ENCODE measurements at places on chromosomes 7 and 10. TPM values are rescaled to one million over a fixed set of nuclear protein-coding genes. Genes with fewer than 3 reads are reported as not detected.

GRCh38 chr7:83976302-83976701 lies 218.3 kb downstream of the SEMA3A start:
- no peak for DNase-seq

GRCh38 chr10:66931340-66931948 lies 5.6 kb downstream of the LRRTM3 start:
- DNase-seq = no peak

GRCh38 chr10:29658984-29659965 lies 24.5 kb upstream of the SVIL start:
- DNase-seq = no peak

DNA sequence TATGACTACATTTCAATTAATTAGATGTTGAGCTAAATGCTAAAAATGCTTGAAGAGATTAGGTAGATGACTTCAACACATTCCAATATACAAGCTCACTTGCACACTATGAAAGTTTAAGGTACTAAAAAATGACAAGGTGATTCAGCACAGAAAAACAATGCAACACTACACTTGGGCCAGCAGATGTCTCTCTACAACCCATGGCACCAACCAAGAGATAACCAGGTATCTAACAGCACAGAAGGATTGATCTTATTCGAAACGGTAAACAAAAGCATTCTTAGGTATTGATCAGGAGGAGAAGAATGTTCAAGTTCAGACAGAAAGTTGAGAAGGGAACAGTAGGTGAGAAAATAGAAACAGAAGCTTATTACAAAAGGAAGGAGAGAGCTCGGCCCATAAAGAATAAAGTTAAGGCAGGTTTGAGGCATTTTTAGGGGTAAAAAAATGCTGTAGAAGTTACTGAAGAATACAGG lies 248.2 kb upstream of the KLF14 start:
- no peak for DNase-seq

DNA sequence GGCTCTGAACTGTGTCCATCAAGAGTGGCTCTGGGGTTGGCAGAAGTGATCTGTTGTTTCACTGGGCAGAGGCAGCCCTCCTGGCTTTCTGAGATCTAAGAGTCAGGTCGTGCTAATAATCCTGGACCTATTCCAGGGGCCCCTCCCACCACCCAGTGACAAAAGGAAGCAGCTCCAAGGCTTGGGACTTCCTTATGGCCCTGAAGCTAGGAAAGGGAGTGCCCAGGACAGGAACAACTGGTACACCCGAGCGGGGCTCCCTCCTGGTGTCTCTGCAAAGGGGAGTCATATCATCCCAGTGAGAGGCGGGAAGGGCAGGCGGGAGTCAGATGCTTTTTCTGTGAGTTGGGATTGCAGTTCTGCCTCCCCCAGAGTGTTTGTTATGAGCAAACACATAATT lies 32.3 kb downstream of the RPS24 start:
- no peak for DNase-seq

DNA sequence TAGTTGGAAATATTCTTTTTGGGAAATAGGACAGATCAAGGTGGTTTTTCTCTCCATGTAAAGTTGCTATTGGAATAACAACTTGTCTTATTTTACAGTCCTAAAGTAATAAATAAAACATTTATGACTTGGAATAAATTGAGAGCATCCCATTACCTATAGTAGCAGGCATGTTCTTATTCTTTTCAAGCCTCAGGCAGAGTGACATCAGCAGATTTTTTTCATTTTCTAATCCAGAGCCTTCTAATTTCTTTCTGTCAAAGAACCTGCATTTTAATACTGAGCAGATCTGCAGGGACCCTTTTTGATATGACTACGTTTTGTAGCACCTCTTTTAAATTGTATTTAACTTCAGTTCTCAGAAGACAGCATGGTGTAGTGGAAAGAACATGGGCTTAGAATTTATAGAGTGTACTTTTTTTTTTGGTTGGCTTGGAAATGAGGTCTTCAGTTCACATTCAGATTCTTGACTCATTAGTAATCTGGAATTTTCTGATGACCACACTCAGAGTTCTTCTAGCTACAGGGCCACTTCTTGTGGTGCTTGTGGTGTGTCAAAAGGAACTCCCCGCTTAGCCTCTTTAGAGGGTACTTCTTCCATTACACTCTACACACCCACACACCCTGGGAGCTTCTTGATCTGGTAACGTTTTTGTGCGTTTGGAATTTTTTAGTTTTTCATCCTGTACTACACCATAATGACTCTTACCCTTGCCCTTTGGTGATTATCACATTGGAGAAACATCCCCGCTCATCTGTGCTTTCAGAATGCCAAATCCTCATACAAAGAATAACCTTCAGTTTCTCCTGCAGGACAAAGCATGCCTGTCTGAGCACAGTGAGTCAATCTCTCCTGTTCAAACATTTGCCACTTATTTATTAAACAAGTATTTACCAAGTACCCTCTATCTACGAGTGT lies 34.6 kb downstream of the AGK start:
- no peak for DNase-seq

- DNase-seq = no peak
Measured at GRCh38 chr10:99858849-99859248, 76.4 kb downstream of the ABCC2 start.

DNA sequence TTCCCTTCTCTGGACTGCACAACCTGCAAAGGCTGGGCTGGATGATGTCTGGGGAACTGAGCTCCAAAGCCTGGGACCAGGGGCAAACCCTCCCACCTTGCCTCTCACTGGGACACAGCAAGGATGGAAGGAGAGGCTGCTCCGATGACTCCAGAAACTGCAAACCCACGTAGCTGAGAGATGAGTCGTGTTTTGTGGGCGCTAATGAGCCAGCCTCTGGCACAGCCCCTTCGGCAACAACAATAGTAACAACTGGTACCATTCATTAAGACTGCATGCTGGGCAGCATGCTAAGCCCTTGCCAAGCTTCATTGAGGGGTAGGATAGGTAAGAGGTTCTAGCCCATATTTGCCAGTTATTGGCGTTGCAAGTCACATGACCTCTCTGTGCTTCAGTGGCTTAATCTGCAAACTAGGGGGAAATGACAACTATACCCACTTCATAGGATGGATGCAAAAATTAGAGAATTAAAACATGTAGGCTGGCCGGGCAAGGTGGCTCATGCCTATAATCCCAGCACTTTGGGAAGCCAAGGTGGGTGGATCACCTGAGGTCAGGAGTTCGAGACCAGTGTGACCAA lies 145.9 kb downstream of the SH3PXD2A start:
- no peak for DNase-seq

- peak; percentile 94 for DNase-seq
Measured at GRCh38 chr7:151059367-151060112, at the start of gene SLC4A2. Gene SLC4A2, plus strand, starts transcription at chr7:151059589. Its CDS starts 2,399 bp downstream, at chr7:151061988.

- no peak for DNase-seq
Measured at GRCh38 chr7:137633133-137633532, 213.6 kb downstream of the DGKI start.

GRCh38 chr7:95766657-95767056 lies 5.7 kb upstream of the DYNC1I1 start:
- no peak for DNase-seq

DNA sequence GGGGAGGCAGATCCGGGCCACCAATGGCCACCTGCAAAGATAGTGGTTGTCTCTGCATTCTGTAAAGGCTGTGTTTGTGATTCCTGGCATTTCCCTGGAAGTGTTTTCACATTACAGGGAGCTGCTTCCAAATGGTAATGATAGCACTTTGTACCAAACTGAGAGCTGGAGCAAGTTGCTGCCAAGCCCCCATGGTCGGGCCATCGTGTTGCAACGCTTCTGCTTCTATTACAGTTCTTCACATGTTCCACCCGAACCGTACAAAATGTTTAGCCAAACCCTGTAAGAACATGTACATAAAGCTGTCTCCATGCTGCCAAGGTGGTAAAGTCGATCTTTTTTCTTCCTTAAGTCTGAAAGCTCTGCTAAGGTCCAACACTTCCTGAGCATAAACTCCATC lies 397.7 kb upstream of the NFE2L3 start:
- DNase-seq = peak; percentile 81

GRCh38 chr7:135664046-135664589 lies 1.8 kb downstream of the STMP1 start:
- DNase-seq = no peak

- DNase-seq = no peak
Measured at GRCh38 chr10:52908478-52908877, 135.9 kb upstream of the MBL2 start.

GRCh38 chr10:103467406-103467805 lies 8.7 kb upstream of the CALHM1 start:
- DNase-seq = no peak

GRCh38 chr7:19000410-19000809 lies 117.0 kb downstream of the TWIST1 start:
- no peak for DNase-seq

NODAL gene
- total RNA-seq = not detected

URGCP gene
- total RNA-seq = 43.6 TPM

ZPBP gene
- total RNA-seq = not detected

SP4 gene
- total RNA-seq = 9.8 TPM

ANKRD61 gene
- not detected for total RNA-seq

IGFBP3 gene
- 90.6 TPM for total RNA-seq

ITPRID1 gene
- total RNA-seq = not detected

EFCAB10 gene
- not detected for total RNA-seq

ANXA8L1 gene
- 1.6 TPM for total RNA-seq

PIP gene
- total RNA-seq = not detected

ACSL5 gene
- 7.7 TPM for total RNA-seq

All from right cardiac atrium (tissue), 5 donors.